ENCODE measurements at places on chromosomes 7 and 10.

DNA sequence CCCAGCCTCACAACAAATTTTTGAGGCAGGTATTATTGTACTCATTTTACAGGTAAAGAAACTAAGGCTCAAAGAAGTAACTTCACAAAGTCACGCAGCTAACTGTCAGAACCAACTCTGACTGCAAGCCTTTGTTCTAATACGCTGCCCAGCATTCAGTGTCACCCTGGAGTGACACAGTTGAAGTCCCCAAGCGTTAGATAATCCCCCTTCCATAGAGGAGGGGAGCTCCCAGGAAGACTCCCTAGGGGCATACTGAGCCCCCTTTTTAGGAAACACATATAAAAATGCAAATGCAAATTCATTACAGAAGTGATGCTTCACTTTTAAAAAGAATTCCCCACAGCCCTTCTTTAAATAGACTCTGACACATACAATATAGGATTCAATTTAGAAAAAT is 101.0 kb upstream of the MACROH2A2 start:
- no peak for DNase-seq

GRCh38 chr7:147563669-147564068 is 1026.9 kb upstream of the C7orf33 start:
- DNase-seq = no peak

- no peak for DNase-seq
Measured at GRCh38 chr7:30447466-30447865, 31.1 kb downstream of the NOD1 start.

DNA sequence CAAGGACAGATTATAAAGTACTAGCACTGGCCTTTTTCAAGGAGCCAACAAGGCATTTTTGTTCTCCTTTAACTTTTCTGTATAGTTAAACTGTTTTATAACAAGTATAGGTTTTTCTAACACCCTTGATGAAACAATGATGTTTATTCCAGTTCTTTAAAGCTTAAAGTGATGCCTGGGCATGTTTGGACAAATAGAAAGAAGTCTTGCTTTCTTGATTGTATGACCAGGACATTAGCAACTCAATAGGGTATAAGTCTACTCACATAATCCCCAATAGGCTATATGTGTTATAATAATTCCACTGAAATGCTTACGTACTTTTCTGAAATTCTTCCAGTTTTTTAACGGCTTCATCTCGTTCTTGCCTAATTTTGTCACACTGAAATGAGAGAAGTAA is 36.7 kb downstream of the SHTN1 start:
- DNase-seq = no peak

GRCh38 chr7:155324012-155324917 is 26.6 kb downstream of the INSIG1 start:
- DNase-seq = no peak

GRCh38 chr7:138958391-138958956 is 22.7 kb downstream of the KIAA1549 start:
- DNase-seq = no peak

GRCh38 chr10:33569702-33570101 is 235.2 kb upstream of the NRP1 start:
- no peak for DNase-seq

DNA sequence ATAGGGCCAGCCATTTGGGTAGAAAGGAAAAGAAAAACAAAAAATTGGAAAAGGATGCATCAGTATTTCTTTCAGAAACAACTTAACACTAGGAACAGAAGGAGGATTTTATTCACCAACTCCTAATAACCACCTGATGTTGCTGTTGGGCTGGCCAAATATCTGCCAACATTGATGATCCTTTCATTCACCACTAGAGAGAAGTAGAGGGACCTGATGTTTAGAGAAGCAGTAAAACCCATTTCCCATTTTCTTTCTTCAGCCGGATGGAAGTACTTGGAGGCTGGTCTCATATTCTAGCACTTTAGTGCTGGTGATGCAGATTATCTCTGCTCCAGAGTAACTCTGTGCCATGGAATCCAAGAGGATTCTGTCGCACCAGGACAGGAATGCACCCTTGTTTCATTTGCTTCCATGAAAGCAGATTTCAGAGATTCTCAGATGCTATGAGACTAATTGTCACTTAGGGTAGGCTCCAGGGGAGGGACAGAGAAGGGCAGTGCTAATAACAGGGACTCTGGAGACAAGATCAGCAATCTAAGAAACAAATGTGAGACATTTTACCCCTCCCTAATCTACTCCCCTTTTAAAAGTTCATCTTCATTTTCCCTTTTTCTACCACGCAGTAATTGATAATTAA is 3.1 kb downstream of the KLLN start:
- peak; percentile 54 for DNase-seq

DNA sequence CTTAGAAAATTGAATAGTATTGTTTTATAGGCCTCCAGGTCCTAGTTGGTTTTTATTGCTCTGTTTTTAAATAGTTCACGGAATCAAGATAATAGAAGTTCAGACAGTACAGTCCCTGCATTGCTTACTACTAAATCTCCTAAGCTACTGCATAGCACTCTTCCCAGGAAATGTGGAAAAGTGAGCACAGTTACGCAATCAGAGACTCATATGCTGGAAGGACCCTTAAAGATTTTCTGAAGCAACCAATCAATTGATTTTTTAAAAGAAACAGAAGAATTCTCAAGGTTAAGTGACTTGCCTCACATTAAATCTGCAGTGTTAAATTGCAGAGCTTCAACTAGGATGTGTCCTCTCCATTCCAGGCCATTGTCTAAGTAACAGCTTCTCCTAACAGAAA is 23.1 kb upstream of the DIP2C start:
- DNase-seq = no peak

- no peak for DNase-seq
Measured at GRCh38 chr7:1234049-1234880, 1.6 kb downstream of the UNCX start.

- no peak for DNase-seq
Measured at GRCh38 chr10:20726381-20726780, 170.7 kb downstream of the NEBL start.

DNA sequence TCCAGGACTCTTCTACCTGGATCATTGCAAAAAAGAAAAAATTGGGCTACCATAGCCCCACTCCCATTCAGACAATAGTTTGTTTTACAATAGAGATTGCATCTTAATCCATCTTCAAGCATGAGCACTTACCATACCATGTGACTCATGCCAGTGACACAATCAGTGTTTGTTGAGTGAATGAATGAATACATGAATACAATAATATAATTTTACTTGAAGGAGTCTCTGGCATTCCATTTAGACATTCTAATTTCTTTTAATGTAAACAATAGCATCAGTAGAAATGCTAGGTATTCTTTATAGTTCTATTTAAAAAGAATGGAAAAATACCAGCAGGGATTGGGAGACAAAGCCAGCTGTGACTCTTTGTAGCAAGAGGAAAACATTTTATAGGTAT is 141.6 kb upstream of the AKR1E2 start:
- DNase-seq = no peak
